ENCODE measurements at places on chromosomes 6 and 20.

DNA sequence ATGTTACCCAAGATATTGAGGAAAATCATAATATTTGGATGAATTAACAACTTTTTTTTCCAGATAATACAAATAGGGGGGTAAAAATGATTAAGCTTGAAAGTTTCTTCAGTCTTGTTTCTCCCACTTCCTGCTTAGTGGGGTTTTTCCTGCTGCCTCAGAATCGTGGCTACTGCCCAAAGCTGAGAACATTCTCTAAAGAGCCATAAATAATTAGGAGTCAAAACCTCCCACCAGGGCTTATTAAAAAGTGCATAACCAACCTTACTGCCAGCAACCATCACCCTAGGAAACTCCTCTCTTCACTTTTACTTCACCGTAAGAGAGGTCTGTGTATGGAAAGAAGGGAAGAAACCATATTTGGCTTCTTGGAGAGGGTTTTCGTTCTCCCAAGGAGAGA is 9.0 kb upstream of the LCA5 start:
- no peak for DNase-seq

DNA sequence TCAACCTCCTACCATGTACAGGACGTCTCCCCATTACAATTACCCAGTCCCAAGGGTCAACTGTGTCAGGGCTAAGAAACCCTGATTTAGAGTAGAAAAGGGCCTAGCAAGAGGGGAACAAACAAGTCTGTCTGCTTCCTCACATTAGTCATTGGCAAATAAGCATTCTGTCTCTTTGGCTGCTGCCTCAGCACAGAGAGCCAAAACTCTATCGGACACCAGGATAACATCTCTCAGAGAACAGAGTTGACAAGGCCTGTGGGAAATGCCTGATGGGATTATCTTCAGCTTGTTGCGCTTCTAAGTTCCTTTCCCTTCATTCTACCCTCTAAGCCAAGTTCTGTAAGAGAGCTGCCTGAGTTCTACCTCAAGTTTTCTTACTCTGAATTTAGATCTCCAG is 19.0 kb upstream of the VSX1 start:
- no peak for DNase-seq

DNA sequence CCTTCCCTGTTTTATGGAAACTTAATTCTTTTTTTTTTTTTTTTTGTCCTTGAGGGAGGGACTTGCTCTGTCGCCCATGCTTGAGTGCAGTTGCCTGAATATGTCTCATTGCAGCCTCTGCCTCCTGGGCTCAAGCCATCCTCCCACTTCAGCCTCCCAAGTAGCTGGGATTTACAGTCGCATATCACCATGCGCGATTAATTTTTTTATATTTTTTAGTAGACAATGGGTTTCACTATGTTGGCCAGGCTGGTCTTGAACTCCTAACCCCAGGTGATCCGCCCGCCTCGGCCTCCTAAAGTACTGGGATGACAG is 654 bp downstream of the TMEM14C start:
- DNase-seq, result no peak

DNA sequence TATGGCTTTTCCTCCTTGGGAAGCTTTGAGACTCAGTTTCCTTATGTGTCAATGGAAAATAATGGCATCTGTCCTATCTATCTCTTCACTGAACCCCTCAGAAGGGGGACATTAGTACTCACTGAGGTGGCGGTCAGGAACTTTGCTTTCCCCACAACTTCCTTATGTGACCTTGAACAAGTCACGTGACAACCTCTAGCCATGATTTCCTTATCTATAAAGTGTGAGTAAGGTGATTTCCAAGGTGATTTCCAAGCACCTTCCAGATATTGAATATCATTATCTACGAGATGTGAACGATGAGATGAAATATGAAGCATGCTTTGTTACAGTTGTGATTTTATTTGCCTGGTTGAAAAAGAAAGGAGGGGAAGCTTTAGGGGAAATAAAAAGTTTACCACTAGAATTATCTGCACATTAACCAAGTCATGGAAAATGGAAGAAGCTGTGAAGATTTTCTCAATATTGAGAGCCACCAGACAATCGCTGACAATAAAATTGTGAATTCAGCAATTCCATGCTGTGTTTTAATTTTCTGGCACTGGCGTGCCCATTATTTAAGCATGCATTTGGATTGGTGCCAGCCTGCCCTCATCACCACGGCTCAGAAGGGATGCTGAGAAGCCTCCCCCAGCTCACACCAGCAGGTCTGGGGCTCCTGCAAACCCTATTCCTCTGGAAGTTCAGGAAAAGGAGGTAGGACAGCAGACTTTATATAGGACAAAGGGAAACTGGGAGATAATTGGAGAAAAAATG is 255.3 kb downstream of the CD83 start:
- no peak for DNase-seq

DNA sequence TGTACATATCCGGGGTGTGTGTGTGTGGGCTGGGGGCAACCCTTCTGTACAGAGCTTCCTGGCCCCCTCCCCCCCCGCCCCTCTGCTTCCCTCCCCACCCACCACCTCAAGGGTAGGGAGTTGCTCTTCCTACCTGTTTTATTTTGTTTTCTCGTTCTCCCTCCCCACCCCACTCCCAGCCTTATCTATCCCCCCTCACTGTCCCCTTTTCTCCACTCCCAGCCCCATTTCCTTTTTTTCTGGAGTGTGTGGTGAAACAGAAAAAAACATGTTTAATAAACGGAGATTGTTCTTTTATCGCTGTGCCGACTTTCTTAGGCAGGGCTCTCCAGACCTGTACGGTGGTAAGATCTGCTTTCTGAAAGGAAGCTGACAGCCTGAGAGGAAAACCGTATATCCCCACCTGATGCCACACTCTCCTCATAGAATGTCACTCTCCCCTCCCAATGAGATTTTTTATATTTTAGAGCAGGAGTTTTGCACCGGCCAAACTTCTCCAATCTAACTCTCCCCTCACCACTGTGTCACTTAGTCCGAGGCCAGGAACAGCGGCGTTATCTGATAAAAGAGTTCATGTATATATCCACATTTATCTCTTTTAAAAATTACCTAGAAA is 875 bp upstream of the ZBTB9 start:
- DNase-seq, result no peak

DNA sequence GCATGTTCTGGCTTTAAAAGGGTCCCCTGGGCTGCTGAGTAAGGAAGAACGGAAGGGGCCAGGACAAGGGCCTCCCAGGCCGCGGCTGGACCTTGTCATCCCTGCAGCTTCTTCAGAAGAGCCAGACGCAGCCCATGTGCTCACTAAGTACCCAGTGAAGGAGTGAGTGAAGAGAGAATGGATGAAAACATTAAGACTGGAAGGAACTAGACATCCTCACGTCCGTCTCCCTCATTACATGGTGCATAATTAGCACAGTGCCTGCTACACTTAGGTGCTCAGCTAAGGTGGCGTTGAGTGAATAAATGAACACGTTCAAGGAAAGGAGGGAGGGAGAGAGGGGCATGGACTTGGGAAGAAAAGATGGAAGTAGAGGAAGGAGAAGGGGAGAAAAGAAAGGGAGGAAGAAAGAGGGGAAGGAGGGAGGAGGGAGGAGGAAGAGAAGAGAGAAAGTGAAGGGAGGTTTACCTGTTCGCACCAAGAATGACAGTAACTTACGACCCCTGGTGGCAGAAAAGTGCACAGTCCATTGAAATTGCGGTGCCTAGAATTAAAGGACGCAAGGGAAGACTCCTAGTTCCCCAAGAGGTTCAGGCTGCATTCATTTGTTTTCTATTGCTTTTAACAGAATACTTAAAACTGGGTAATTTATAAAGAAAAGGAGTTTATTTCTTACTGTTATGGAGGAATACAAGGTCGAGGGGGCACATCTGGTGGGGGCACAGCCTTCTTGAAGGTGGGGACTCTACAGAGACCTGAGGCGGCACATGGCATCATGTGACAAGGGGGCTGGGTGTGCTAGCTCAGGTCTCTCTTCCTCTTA is 8.0 kb downstream of the TP53RK start:
- peak; percentile 31 for DNase-seq

GRCh38 chr6:106997392-106998158 is 23.0 kb upstream of the CD24 start:
- no peak for DNase-seq

- DNase-seq, result no peak
Measured at GRCh38 chr6:93785694-93786030, 366.3 kb upstream of the EPHA7 start.

- DNase-seq, result no peak
Measured at GRCh38 chr20:6200092-6200491, 77.3 kb upstream of the FERMT1 start.

Measured in right renal cortex interstitium (tissue), 3 donors.